ENCODE measurements at places on chromosomes 3 and 15. TPM values are rescaled to one million over a fixed set of nuclear protein-coding genes. Genes with fewer than 3 reads are reported as not detected.

Gene GABRG3
- not detected for polyA plus RNA-seq

Gene CYP8B1
- polyA plus RNA-seq = not detected

Gene OGG1
- polyA plus RNA-seq = 26.5 TPM

Gene TTC14
- 48.6 TPM for polyA plus RNA-seq

Gene ST8SIA2
- 0.33 TPM for polyA plus RNA-seq

Gene PPARG
- polyA plus RNA-seq = 33.8 TPM

Gene FAM81A
- not detected for polyA plus RNA-seq

Gene SLC22A13
- 0.19 TPM for polyA plus RNA-seq

Gene PLA2G4F
- not detected for polyA plus RNA-seq

All from AG04450 (cell line).